ENCODE measurements at places on chromosomes 2 and 18. TPM values are rescaled to one million over a fixed set of nuclear protein-coding genes. Genes with fewer than 3 reads are reported as not detected.

The ABHD1 gene
- polyA plus RNA-seq: not detected

The PTCD3 gene
- polyA plus RNA-seq: 9.1 TPM

The SCN2A gene
- 0.23 TPM for polyA plus RNA-seq

The ERBB4 gene
- polyA plus RNA-seq: 0.13 TPM

The ADRA2B gene
- polyA plus RNA-seq: 0.15 TPM

The MC4R gene
- polyA plus RNA-seq: not detected

The PCARE gene
- 0.08 TPM for polyA plus RNA-seq

The CRYGD gene
- not detected for polyA plus RNA-seq

The TRAK2 gene
- polyA plus RNA-seq: 32.1 TPM

The GTF2A1L gene
- polyA plus RNA-seq: not detected

The CXCR1 gene
- 0.61 TPM for polyA plus RNA-seq

The AKAIN1 gene
- not detected for polyA plus RNA-seq

The ZNF396 gene
- polyA plus RNA-seq: 4.3 TPM

The FABP1 gene
- polyA plus RNA-seq: 3.8 TPM

The TCF7L1 gene
- 5.6 TPM for polyA plus RNA-seq

The CAPN14 gene
- polyA plus RNA-seq: 66.0 TPM

The SERPINB11 gene
- 2.7 TPM for polyA plus RNA-seq

The PJVK gene
- 5.3 TPM for polyA plus RNA-seq

The VAMP5 gene
- polyA plus RNA-seq: 95.1 TPM

The MDH1B gene
- 0.76 TPM for polyA plus RNA-seq

The TUBA4A gene
- 68.8 TPM for polyA plus RNA-seq

The IL36A gene
- not detected for polyA plus RNA-seq

The ANTXR1 gene
- 14.1 TPM for polyA plus RNA-seq

The CYP26B1 gene
- not detected for polyA plus RNA-seq

The MDH1 gene
- polyA plus RNA-seq: 249 TPM

The POTEJ gene
- not detected for polyA plus RNA-seq

The STPG4 gene
- not detected for polyA plus RNA-seq

The ALPI gene
- polyA plus RNA-seq: not detected

The GRB14 gene
- polyA plus RNA-seq: 1.3 TPM

The FZD7 gene
- 4.6 TPM for polyA plus RNA-seq

The C1QL2 gene
- not detected for polyA plus RNA-seq

The SLC5A7 gene
- 0.18 TPM for polyA plus RNA-seq

The SULT1C2 gene
- polyA plus RNA-seq: 15.9 TPM

All from stomach (tissue), 19 donors.